Stimulated activated memory B cell treated with anti-CD40 and anti-IgM and Interleukin-4, amounts not matched to agents 10 μg/mL and 1 μg/mL and 100 μg/mL, for 72 hours (primary cell): ENCODE measurements at places on chromosomes 7 and 10.

DNA sequence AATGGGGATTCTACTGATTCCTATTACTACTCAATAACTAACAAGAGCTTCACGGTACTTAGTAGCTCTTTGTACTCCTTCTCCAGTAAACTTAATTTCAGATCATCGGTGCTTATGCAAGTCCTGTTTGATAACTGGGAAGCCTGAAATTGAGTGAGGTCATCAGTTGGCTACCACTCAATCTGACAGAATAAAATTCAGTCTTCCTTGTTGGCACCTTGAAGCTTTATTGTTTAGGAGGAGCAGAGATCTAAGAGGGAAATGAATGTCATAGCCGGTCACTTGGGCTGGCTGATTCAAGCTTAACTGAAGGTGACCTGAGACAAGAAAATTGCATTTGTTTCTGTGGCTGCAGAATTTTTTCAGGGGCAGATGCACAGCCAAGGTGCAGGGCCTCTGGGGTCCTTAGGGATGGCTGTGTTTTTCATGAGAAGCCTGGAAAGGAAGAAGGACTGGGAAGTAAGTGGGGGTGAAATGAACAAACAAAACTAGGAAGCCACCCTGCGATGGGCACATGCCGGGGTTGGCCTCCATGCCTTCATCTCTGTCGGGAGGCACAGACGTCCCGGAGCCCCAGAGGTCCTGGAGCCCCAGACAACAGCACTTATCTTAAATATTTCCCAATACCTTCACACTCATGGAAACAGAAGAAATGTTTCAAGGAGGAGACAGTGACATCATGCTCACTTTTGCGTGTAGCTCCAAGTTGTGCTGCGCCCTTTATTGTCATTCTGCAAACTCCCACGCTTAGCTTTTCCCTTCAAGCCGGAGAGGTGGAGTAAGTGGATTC is 85.0 kb upstream of the KIF5B start:
- no peaks in the 10 kb centered on the region for H3K36me3 ChIP-seq
- ATAC-seq = no peak
- no peak overlapping the region for H3K27ac ChIP-seq
- H3K4me3 ChIP-seq = no peak overlapping the region
- H3K4me1 ChIP-seq = no peaks in the 10 kb centered on the region

- H3K4me3 ChIP-seq = peak overlapping the region; percentile 68
- H3K36me3 ChIP-seq = peaks cover 9% of the 10 kb centered on the region
- H3K4me1 ChIP-seq = peaks cover 48% of the 10 kb centered on the region
- H3K27ac ChIP-seq = peak overlapping the region; percentile 78
Observed at GRCh38 chr10:13347500-13348156, 465 bp downstream of the SEPHS1 start.

GRCh38 chr10:88386821-88387773 is 196.0 kb downstream of the RNLS start:
- no peaks in the 10 kb centered on the region for H3K27me3 ChIP-seq
- H3K4me3 ChIP-seq = no peak overlapping the region
- H3K36me3 ChIP-seq = no peaks in the 10 kb centered on the region
- no peak overlapping the region for H3K27ac ChIP-seq
- H3K4me1 ChIP-seq = peaks cover 18% of the 10 kb centered on the region
- ATAC-seq = peak; percentile 69

GRCh38 chr7:139860090-139860775 is 31.2 kb downstream of the TBXAS1 start:
- peak overlapping the region; percentile 30 for H3K4me3 ChIP-seq
- ATAC-seq = peak; percentile 97
- no peaks in the 10 kb centered on the region for H3K27me3 ChIP-seq
- H3K27ac ChIP-seq = peak overlapping the region; percentile 87

- H3K27me3 ChIP-seq = no peaks in the 10 kb centered on the region
- H3K4me1 ChIP-seq = no peaks in the 10 kb centered on the region
- no peak for ATAC-seq
- no peak overlapping the region for H3K27ac ChIP-seq
Observed at GRCh38 chr7:66894463-66895080, 26.5 kb upstream of the TMEM248 start.

- H3K27ac ChIP-seq = no peak overlapping the region
- no peaks in the 10 kb centered on the region for H3K36me3 ChIP-seq
- no peak overlapping the region for H3K4me3 ChIP-seq
Observed at GRCh38 chr7:136526408-136527105, 341.9 kb upstream of the CHRM2 start.

- no peak for ATAC-seq
- no peak overlapping the region for H3K4me3 ChIP-seq
- H3K27me3 ChIP-seq = peaks cover 12% of the 10 kb centered on the region
Observed at GRCh38 chr7:134353411-134353810, 36.7 kb upstream of the SLC35B4 start.

DNA sequence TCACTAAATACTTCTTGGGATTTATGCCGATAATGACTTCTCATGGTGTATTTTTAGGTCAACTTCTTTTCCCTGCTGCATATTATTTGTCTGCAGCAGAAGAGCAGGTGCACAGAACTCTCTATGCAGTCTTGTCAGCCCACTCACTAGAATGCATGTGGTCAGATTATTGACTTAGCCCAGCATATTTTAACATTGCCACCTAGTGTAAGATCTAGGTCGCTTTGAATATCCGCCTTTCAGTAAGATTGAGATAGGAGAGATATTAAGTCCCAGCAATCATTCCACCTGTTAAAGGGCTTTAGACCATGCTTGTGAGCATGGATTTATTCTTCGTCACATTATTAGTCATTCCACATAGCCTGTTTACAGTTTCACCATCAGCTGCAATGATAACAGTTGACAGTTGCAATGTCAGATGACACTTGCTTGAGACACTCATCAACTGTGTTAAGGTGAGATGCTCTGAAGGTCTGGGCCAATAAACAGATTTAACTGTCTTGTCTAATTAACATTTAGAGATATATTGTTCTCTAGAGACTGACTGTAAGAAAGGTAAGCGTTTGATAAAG is 491.7 kb downstream of the ARL4A start:
- H3K4me3 ChIP-seq = no peak overlapping the region

DNA sequence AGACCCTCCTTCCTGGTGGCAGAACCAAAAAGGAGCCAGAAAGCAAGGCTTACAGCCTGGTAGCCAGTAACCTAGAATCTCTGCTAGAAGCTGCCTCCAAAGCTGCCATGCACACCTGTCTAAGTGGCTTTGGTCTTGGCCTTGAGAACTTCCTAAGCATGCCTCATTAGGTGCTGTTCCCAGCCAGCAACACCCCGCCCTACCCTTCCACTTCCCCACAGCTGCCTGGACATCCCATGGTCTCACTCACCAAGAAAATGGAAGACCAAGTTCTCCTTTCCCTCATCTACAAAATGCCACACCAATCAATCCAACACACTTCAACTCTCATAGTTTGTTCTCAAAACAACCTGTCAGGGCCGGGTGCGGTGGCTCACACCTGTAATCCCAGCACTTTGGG is 4.2 kb downstream of the PSAP start:
- peaks cover 5% of the 10 kb centered on the region for H3K36me3 ChIP-seq
- H3K27me3 ChIP-seq = no peaks in the 10 kb centered on the region
- no peak overlapping the region for H3K4me3 ChIP-seq
- H3K27ac ChIP-seq = no peak overlapping the region
- ATAC-seq = no peak

DNA sequence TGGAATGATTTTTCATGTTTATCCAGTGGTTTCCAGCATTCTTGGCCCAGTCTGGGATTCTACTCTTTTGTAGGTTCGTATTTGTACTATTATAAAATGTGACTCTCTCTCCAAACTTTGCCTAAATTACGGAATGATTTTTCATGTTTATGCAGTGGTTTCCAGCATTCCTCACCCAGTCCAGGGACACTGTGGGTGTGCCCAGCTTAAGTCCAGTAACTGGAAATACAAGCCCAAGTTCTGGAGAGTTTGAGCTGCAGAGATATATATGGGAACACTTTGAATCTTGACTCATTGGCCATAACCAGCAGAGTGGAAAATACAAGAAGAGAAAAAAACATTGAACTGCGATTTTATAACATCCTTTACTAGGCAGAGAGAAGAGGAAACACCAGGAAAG is 5.9 kb upstream of the MAGI2 start:
- no peak overlapping the region for H3K27ac ChIP-seq
- no peak overlapping the region for H3K4me3 ChIP-seq
- H3K36me3 ChIP-seq = no peaks in the 10 kb centered on the region
- H3K27me3 ChIP-seq = peaks cover 5% of the 10 kb centered on the region

- H3K36me3 ChIP-seq = peaks cover 6% of the 10 kb centered on the region
- no peak for ATAC-seq
- peak overlapping the region; percentile 17 for H3K27ac ChIP-seq
- H3K4me1 ChIP-seq = peaks cover 23% of the 10 kb centered on the region
- no peaks in the 10 kb centered on the region for H3K27me3 ChIP-seq
Observed at GRCh38 chr7:143171697-143172096, 11.5 kb upstream of the TAS2R39 start.

GRCh38 chr7:120709972-120710320 is 148.0 kb downstream of the TSPAN12 start:
- H3K36me3 ChIP-seq = no peaks in the 10 kb centered on the region
- H3K4me3 ChIP-seq = no peak overlapping the region
- H3K27ac ChIP-seq = no peak overlapping the region
- ATAC-seq = no peak
- no peaks in the 10 kb centered on the region for H3K4me1 ChIP-seq

DNA sequence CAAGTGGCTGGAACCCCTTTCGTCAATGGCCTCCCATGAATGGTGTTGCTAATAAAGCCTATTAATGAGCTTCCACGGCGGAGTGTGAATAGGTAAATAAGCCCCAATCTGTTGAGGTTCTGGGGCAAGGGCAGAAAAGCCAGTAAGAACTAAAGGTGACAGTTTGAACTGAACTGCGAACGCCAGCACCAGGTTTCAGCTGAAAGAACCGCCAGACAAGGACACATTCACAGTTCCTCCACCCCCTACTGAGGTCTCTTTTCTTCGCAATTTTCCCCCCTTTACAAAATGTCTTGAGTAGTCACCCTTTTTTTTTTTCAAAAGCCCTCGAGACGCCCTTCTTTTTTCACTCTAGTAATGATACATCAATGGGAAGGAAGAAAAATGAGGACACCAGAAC is 2.4 kb upstream of the FGFR2 start:
- no peak overlapping the region for H3K27ac ChIP-seq
- H3K27me3 ChIP-seq = peaks cover 48% of the 10 kb centered on the region
- no peak overlapping the region for H3K4me3 ChIP-seq
- no peak for ATAC-seq
- peaks cover 5% of the 10 kb centered on the region for H3K4me1 ChIP-seq

GRCh38 chr7:100122067-100122466 is 2.6 kb downstream of the CNPY4 start:
- ATAC-seq = no peak
- peaks cover 47% of the 10 kb centered on the region for H3K4me1 ChIP-seq
- H3K4me3 ChIP-seq = no peak overlapping the region
- no peak overlapping the region for H3K27ac ChIP-seq
- no peaks in the 10 kb centered on the region for H3K36me3 ChIP-seq

GRCh38 chr7:25297278-25297677 is 69.0 kb upstream of the NPVF start:
- H3K36me3 ChIP-seq = no peaks in the 10 kb centered on the region
- H3K27me3 ChIP-seq = peaks cover 11% of the 10 kb centered on the region
- ATAC-seq = no peak
- no peak overlapping the region for H3K27ac ChIP-seq
- H3K4me1 ChIP-seq = no peaks in the 10 kb centered on the region
